Activated CD4-positive, alpha-beta memory T cell treated with anti-CD3 and anti-CD28 coated beads for 36 hours (primary cell): ENCODE measurements at places on chromosomes 3 and 15. TPM values are rescaled to one million over a fixed set of nuclear protein-coding genes. Genes with fewer than 3 reads are reported as not detected.

TRPM1 gene
- not detected for total RNA-seq

PFKFB4 gene
- total RNA-seq: 19.4 TPM

- H3K4me1 ChIP-seq: no peaks in the 10 kb centered on the region
- no peak for DNase-seq
- no peak overlapping the region for H3K27ac ChIP-seq
- H3K36me3 ChIP-seq: no peaks in the 10 kb centered on the region
- no peak overlapping the region for H3K4me3 ChIP-seq
Observed at GRCh38 chr3:126540951-126541627, 17.1 kb downstream of the CHST13 start.

ACP3 gene
- not detected for total RNA-seq

DNA sequence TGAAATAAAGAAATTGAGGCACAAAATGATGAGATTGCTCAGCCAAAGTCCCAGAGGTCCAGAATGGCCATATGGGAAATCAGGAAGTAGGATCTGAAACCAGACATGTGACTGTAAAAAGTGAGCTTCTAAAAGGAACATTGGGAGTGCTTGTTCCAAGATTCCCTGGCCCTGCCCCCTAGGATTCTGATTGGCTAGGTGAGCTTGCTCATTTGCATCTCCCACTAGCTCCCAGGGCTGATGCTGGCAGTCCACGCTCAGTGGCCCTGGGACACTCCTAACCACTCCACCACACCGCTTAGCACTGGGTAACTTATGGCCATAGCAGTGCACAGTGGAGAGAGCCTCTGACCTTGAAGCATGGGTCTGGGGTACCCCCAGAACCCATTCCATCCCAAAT is 326.7 kb downstream of the NTRK3 start:
- no peaks in the 10 kb centered on the region for H3K4me1 ChIP-seq
- no peak for DNase-seq
- H3K36me3 ChIP-seq: no peaks in the 10 kb centered on the region
- no peaks in the 10 kb centered on the region for H3K27me3 ChIP-seq
- no peak overlapping the region for H3K27ac ChIP-seq

SOX14 gene
- not detected for total RNA-seq

DNA sequence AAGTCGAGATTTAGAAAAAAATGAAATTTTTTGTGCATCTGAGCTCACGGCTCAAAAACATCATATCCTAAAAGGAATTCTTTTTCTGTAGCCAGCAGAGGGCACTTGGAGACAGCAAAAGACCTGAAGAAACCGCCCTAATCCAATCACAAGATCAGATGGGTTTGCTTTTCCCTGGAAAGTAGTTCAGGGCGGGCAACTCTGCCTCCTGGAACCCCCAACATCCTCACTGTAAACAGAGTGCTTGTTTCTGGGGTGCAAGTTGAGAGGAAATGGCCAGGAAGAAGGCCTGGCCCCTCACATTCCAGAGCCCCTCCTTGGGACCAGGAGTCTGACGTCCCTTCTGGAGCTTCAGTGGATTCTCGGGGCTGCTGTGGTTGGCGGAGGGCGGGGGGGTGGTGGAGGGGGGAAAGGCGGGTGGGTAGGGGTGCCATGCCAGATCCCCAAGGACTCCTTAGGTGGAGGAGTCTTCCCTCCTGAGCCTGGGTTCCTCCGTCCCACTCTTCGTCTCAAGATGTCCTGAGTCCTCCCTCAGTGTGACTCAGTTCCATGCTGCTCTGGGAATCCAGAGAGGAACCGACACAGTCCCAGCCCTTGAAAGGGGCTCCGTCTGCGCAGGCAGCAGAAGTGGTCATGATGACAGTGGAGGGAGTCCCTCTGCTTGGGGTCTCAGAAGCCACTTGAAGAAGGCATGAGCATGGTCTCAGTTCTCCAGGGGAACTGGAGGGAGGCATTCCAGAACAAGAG is 35.9 kb downstream of the CCK start:
- H3K36me3 ChIP-seq: peaks cover 7% of the 10 kb centered on the region
- H3K27me3 ChIP-seq: peaks cover 16% of the 10 kb centered on the region
- DNase-seq: no peak
- H3K27ac ChIP-seq: no peak overlapping the region

GRCh38 chr15:95948411-95948810 is 382.1 kb upstream of the NR2F2 start:
- no peaks in the 10 kb centered on the region for H3K4me1 ChIP-seq
- no peak for DNase-seq
- no peak overlapping the region for H3K27ac ChIP-seq
- no peaks in the 10 kb centered on the region for H3K36me3 ChIP-seq
- no peak overlapping the region for H3K4me3 ChIP-seq

- H3K27ac ChIP-seq: no peak overlapping the region
- peaks cover 31% of the 10 kb centered on the region for H3K27me3 ChIP-seq
- H3K36me3 ChIP-seq: no peaks in the 10 kb centered on the region
- DNase-seq: no peak
- H3K4me3 ChIP-seq: no peak overlapping the region
Observed at GRCh38 chr3:138344754-138345153, 3.6 kb upstream of the MRAS start.

IL20RB gene
- total RNA-seq: 0.80 TPM

- H3K4me1 ChIP-seq: no peaks in the 10 kb centered on the region
- no peak for DNase-seq
- no peak overlapping the region for H3K4me3 ChIP-seq
- peaks cover 3% of the 10 kb centered on the region for H3K27me3 ChIP-seq
Observed at GRCh38 chr3:107373896-107374295, 3.3 kb upstream of the CCDC54 start.

DNA sequence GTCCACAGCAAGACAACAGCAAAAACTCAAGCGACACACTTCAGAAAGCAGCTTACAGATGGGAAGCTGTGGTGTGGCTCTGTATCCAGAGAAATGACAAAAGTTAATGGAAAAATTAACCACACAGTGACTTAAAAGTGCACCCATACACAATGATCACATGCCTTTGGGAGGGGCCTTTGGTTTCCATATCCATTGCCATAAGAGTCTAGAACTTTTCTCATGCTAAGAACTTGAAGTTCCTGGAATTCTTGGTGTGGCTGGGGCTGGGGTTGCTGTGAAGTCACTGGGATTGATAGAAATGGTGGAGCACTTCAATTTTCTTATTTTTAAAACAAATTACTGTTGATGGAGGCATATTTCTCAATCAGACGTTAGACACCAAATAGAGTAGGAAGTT is 108.6 kb upstream of the FEZF2 start:
- H3K27ac ChIP-seq: no peak overlapping the region
- H3K36me3 ChIP-seq: no peaks in the 10 kb centered on the region
- DNase-seq: no peak

PAK6 gene
- 0.73 TPM for total RNA-seq

- H3K36me3 ChIP-seq: peaks cover 28% of the 10 kb centered on the region
- H3K4me1 ChIP-seq: peaks cover 78% of the 10 kb centered on the region
- DNase-seq: no peak
- no peak overlapping the region for H3K4me3 ChIP-seq
- no peaks in the 10 kb centered on the region for H3K27me3 ChIP-seq
Observed at GRCh38 chr15:90413411-90414379, 25.7 kb downstream of the IQGAP1 start.

GRCh38 chr15:70433586-70434324 is 329.6 kb downstream of the UACA start:
- no peaks in the 10 kb centered on the region for H3K36me3 ChIP-seq
- peaks cover 21% of the 10 kb centered on the region for H3K4me1 ChIP-seq
- DNase-seq: no peak
- H3K27me3 ChIP-seq: no peaks in the 10 kb centered on the region
- H3K4me3 ChIP-seq: no peak overlapping the region

COL6A5 gene
- not detected for total RNA-seq
